ENCODE measurements at places on chromosomes 11 and 22.

GRCh38 chr11:76630600-76631281 lies 39.8 kb downstream of the LRRC32 start:
- DNase-seq = no peak

- DNase-seq = no peak
Measured at GRCh38 chr22:44638971-44639760, 62.8 kb upstream of the PRR5 start.

GRCh38 chr11:67704524-67704923 lies 30.1 kb upstream of the ALDH3B2 start:
- DNase-seq = no peak

GRCh38 chr22:30372915-30373314 lies 14.3 kb downstream of the RNF215 start:
- DNase-seq = no peak

GRCh38 chr11:124577716-124578427 lies 8.1 kb downstream of the OR8A1 start:
- DNase-seq = no peak

DNA sequence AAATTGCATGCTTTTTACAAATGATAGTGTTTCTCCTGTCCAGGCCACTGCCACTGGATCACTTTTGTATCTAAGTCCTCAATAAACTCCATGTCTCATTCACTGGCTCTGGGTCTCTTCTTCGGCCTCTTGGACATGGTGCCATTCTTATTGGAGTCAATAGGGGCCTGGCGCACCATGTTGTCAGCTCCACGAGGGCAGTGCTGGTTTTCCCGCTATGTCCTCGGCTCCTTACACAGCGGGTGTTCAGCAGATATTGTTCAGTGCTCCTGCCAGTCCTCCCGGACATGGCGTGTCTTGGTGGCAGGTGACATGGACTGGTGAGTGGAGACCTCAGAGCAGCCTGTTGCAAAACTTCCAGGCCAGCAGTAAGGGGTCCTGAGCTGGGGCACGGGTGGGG lies 3.6 kb upstream of the FAM118A start:
- DNase-seq = no peak

DNA sequence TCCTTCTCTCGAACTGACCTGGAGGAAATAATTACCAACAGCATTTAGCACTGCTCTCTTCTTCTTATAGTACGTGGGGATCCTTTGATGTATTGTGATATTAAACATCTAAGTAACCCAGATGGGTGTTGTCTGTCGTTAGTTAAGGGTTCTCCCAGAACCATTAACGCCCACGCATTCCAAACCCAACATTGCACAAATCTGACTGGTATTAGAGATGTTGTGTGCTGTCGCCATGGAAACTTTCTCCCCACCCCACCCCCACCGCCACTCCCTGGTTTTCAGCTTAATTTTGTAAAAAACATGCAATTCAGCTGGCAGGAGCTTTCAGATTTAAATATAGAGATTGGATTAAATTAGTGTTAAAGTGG lies 1495.2 kb downstream of the TBC1D22A start:
- no peak for DNase-seq

DNA sequence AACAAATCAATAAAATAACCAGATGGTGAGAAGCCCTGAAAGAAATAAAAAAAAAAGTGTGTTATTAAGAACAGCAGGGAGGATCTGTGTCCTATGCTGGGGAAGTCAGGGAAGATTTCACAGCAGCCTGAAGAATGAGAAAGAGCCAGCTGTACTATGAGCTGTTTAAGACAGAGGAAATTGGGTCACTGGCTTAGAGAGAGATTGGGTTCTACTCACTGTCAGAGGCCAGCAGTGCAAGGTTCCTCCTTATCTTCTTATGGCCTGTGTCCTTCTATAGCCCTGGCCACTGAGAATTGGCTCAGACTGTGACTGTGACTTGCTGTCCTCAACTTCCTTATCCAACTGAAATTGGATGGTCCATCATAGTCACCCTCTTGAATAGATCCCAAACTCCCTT lies 54.8 kb upstream of the FDX1 start:
- no peak for DNase-seq

DNA sequence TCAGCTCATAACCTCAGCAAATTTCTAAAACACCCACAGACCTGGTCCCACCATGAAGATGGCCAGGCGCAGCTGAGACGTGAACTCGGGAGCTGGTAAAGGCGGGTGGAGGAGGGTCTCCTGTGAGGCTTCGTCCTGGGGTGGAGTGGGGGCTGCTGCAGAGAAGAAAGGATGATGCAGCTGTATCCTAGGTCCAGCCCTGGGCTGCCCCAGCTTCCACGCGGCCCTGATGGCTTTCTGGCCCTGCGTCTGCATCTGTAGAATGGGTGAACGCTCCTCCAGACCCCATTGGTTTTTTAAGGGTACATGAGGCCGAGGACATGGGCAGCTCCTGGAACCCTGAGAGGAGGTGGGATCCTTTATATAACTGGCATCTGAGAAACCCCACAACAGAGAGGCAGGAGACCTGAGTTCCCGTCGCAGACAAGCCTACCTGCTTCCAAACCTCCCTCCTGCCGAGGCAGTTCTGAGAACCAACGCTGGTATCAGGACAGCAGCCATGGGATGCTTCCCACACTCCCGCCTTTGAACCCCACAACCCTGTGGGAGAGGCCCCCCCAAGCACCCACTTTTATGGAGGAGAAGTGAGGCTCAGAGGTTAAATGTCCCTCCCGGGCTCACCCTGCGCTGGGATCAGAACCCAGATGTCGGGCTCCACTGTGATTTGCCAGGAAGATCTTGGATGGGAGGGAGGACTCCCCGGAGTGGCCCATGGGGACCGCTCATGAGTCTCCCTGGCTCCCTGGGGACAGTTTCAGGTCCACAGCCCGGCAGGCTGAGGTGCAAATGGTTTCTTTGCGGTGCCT lies 55.2 kb upstream of the FGF3 start:
- no peak for DNase-seq

GRCh38 chr22:24486501-24486921 lies 8.6 kb upstream of the UPB1 start:
- DNase-seq = no peak

DNA sequence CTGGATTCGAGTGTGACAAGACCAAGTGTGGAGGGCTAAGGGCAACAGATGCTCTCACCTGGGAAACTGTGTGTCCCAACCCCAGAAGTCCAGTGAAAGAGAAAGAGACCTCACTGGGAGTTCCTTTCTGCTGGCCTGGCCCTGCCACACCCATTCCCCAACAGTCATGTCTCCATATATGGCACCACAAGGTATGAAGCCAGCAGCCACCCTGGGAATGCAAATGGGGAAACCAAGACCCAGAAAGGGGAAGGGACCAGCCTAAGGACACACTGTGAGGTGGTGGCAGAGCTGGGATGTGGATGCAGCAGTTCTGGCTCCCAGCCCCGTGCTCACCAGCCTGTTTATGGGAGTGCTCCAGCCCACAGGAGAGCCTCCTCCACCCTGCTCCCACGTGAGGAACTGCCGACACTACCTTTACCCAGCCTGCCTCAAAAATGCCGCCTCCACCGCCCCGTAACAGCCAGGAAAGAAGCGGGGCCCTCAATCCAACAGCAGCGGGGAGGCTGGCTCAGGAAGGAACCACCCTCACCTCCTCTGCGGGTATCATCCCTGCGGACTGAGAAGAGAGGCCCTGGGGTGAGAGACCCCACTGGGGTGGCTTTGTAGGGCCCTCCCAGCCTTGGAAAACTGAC lies 12.6 kb downstream of the LMO1 start:
- no peak for DNase-seq

DNA sequence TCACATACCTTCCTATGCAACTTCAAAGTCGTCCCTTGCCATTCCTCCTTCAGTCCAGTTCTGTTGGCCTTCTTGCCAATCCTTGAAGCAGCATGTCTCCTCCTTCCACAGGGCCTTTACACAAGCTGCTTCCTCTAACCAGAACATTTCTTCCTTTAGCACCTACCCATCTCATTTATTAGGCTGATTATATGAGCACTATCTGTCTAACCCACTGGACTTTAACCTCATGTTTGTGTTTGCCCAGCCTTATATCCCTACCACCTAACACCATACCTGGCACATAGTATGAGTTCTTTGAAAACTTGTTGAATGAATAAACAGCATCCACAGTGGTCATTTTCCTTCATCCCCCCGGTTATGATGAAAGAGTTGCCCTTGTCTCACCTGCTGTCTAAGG lies 154.4 kb downstream of the WNT11 start:
- DNase-seq = no peak

DNA sequence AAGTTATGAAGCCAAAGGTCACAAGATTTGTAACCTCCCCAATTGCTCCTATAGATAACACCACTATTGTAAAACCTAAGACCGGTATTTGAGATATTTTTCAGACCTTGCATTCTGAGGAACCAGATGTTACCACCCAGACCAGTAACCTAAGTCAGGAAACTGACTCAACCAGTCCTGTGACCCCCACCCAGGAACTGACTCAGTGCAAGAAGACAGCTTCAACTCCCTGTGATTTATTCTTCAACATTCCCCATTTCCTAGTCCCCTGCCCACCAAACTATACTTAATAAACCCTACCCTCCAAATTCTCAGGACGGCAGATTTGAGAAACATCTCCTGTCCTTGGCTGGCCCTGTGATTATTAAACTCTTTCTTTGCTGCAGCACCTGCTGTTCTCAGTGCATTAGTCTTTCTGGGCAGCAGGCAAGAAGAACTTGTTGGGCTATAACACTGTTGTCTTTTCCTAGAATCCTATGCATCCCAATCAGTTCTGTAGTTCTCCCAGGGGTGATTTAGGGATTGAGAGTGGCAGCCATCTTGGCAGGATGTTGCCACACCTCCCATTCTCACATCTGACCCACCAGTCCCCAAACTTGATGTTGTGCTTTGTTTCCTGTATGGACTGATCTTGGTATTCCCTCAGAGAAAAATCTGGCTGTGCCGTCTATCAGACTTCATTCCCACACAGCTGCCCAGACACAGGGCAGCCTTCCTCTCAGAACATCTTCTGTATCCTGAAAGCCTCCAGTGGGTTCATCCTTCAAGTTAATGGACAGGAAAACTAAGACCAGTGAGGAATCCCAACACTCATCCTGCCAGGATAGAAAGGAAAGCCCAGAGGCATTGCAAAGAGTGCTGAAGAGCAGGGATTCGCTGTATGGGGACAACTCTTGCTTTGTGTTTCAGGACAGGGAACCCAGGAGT lies 104.0 kb downstream of the PDE2A start:
- no peak for DNase-seq

DNA sequence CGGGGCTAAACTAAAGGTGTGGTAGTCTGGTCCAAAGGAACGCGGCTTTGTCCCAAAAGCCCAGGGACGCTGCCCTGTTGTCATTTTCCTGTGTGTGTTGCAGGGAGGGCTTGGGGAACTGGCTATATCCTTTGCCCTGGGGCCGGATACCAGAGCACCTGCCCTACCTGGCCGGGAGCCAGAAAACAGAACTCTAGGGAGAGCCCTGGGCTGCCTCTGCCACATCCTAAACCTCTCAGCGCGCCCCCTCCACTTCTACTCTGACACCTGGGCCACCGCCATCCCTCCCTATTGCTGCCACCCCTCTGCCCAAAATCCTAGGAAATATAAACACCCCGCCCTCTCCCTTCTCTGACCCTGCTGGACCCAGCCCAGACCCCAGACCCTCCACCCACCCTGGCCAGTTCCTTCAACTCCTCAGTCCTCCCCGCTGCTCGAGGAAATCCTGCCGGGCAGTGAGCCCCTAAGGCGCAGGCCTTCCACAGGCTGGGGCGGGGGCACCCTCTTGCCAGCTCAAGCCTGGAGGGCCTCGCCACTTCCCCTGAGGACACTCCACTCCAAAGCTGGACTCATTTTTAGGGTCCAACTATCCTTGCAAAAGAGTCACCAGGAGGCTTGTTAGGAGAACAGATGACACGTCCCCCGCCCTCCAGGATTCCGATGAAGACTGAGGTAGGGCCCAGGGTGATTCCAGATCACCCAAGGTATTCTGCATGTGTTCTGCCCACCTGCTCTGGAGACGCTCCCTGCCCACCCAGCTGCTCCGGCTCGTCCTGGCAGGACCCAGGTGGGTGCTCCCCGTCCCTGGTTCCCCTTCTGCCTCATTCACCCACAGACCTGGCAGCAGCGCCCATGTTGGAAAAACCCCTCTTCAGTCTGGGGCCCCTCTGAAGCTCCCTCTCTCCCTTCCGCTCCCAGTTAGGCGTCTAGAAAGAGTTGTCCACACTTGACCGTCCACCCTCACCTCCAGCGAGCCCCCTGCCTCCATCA lies 12.2 kb downstream of the KCTD17 start:
- DNase-seq = no peak

GRCh38 chr11:119486691-119487259 lies 63.8 kb upstream of the THY1 start:
- DNase-seq = no peak

DNA sequence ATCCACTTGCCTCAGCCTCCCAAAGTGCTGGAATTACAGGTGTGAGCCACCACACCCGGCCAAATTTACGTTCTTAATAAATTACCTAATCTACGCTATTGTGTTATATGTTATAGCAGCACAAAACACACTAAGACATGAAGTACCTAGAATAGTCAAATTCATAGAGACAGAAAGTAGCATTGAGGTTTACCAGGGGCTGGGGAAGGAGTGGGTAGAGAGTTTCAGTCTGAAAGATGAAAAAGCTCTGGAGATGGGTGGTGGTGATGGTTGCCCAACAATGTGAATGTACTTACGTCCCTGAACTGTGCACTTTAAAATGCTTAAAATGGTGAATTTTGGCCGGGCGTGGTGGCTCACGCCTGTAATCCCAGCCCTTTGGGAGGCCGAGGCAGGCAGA lies 65.7 kb upstream of the NUP50 start:
- no peak for DNase-seq

GRCh38 chr22:44729391-44730021 lies 22.9 kb upstream of the ARHGAP8 start:
- DNase-seq = no peak

DNA sequence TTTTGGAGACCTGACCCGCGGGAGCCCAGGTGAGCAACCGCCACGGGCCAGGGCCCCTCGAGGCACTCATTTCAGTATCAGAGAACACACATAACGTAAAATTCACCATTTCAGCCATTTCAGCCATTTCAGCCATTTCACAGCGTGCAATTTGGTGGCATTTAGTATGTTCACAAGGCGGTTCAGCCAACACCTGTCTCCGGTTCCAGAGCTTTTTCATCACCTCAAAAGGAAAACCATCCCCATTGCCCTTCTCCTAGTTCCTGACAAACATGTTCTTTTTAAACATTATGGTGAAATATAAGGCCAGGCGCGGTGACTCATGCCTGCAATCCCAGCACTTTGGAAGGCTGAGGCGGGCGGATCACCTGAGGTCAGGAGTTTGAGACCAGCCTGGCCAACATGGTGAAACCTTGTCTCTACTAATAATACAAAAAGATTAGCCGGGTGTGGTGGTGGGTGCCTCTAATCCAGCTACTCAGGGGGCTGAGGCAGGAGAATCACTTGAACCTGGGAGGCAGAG lies 119.3 kb downstream of the KCNQ1 start:
- DNase-seq = no peak

DNA sequence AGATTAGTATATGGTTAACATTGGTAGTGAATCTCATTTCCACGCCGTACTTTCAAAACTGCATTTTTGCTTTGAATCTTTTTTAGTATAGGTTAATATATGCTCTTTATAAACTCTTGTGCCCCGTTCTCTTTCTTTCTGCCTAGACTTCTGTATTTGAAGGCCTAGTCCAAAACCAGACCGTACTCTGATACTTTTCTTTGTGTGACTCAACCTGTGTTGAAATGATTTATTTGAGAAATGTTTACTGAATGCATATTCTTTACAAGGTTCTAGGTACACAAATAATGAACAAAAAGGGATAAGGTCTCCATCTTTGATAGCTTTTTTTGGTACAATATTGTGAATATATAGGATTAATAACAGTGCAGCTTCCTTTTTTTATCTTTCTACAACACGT lies 68.3 kb downstream of the HIPK3 start:
- no peak for DNase-seq
